ENCODE measurements at places on chromosomes 5 and 9. TPM values are rescaled to one million over a fixed set of nuclear protein-coding genes. Genes with fewer than 3 reads are reported as not detected.

The SSNA1 gene
- 40.3 TPM for polyA plus RNA-seq

The CMBL gene
- polyA plus RNA-seq: 70.6 TPM

DNA sequence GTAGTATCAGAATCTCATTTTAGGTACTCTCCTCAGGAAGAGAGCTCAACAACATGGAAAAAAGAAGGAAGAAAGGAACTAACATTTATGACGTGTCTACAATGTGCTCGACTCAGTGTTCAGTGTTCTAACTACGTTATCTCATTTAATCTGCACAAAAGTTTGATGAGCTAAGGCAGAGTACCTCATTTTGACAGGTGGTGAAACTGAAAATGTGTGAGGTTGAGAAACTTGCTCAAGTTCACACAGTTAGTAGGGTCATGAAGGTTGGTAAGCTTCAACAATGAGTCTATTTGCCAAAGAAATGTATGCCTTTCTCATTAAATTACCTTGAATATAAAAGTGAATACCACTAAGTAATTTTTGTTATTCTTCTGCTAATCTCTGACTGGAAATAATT is 165.1 kb downstream of the CAAP1 start:
- DNase-seq: no peak

The NTNG2 gene
- polyA plus RNA-seq: 0.54 TPM

- DNase-seq: no peak
Observed at GRCh38 chr5:115577741-115578140, 24.5 kb downstream of the TICAM2 start.

DNA sequence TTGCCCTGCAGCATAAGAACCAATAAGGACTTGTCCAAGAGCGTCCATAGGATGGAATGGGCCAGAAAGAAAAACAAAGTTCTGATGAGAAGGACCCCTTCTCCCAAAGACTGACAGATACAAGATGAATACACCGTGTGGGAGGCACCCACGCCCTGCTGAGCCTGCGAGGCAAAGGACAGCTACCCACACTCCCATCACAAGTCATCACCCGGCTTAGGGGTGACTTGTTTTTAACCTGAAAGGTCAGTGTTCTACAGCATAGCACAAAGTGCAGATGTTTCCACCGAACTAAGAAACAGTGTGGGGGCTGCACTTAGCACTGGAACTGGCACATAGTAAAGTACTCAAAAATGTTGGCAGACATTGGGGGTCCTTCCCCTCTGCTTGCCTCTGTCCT is 13.9 kb downstream of the TNIP1 start:
- DNase-seq: no peak

The C5 gene
- polyA plus RNA-seq: 10.4 TPM

- DNase-seq: peak; percentile 81
Observed at GRCh38 chr9:93827545-93828330, 127.4 kb downstream of the BARX1 start.

- no peak for DNase-seq
Observed at GRCh38 chr9:135574943-135575342, 13.4 kb downstream of the PAEP start.

The SLC34A3 gene
- polyA plus RNA-seq: 0.29 TPM

DNA sequence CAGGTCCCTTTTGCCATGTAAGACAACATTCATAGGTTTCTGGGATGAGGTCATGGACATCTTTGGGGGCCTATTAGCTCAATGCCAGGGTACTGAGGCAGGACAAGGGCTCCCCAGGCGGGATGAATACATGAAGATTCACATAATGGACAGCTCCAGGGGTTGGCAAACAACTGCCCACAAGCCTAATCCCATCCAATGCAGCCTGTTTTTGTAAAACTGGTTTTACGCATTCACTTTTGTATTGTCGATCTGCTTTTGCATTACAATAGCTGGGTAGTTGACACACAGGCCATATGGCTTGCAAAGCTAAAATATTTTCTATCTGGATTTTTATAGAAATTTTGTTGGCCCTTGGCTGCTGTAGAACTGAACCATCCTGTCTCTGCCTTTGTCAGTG is 248.5 kb upstream of the PANK3 start:
- no peak for DNase-seq

DNA sequence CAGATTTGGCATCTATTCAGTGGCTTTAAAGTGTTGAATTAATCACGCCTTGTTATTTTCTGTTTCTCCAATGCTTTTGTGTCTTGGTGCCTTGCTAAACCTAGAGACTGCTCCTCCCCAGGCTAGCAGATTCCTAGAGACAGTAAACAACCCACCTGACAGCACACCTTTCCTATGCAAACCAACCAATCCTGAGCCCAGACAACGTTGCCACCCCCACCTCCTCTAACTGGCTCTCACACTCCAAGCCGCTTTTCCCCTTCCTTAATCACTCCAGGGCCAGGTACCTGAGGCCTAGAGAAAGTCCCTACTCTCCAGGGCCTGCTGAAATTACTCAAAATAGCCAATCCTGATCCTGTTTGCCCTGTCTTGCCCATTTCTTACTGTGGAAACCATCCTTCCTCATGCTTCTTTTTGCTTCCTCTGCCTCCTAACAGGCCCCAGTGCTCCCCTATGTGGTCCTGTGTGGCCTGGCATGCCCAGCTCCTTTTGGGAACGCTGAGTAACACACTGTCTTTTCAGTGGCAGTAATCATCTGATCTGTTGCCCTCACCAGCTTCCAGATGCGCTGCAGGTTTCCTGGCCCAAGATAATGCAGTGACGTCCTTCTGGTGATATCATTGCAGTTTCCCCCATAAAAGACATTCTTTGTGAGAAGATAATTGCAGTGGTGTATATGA is 53.4 kb downstream of the GAS1 start:
- DNase-seq: no peak

DNA sequence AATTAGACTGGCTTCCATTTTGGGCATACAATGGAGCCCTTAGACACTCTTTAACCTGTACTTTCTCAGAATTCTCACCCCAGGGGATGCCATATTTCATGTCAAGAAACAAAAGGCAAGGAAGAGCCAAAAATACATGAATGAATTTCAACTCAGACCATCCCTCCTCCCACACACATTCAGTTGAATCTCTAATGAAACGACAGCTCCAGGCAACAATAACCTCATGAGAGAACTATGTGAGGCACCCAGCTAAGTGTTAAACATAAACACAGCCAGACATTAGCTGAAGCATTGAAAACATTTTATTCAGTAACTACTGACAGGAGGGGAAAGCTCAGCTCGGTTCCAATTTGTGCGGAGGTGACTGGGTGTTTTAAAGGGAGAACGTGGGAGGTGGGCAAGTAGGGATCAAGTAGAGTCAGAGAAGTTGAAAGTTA is 1359.1 kb upstream of the CDH9 start:
- no peak for DNase-seq

DNA sequence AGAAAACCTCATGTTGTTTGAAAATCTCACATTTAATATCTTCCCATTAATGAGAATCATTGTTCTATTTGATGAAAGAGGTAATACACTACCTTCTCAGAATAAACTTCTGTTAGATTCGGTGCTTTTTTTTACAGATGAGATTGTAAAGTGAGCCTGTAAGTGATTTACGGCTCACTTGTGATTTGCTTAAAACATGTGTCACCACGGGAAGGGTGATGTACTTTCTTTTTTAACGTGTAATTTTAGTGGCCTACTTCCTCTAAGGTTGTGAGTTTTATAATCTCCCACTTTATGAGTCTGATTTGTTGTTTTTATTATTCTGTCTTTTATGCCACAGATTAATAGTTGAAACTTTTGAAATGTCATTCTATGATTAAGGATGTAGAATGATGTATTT is 15.9 kb downstream of the ANXA1 start:
- DNase-seq: no peak

The CCIN gene
- 0.55 TPM for polyA plus RNA-seq

DNA sequence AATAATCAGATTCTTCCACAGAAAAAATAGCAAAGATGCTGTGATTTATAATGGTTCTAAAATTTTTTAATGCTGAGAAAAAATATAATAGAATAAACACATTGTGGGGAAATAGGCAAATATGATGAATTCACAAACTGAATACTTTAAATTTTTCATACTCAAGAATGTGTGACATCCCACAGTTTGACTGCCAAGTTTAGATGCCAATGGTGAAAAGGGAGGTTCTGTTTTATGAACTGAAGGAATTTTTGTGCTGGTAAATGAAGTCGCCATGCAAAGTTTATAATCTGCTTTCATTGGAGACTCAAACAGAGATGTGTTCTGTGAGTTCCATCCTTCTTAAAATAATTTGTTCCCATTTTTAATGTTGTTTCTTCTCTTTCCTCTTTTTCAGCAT is 367.5 kb upstream of the ADAMTS16 start:
- DNase-seq: no peak

The LRRC19 gene
- polyA plus RNA-seq: 0.10 TPM

- DNase-seq: no peak
Observed at GRCh38 chr5:59424515-59424914, 469.0 kb downstream of the PDE4D start.

DNA sequence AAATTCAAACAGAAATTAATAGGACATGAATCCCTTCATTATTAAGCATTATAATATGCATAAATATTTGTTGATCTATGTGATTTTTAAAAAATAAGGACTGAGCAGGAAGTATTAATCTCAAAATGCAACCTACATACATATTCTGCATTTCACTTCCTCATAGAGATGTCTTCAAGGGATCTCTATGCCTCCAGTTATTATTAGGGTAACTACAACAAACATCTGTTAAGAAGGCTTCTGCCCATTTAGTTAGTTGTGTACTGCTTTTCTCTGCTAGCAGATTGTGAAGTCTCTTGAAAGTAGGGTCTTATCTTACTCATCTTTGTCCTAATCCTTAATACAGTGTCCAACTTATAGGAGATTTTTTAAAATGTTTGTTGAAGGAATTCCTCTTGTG is 414.1 kb downstream of the ACTL7B start:
- no peak for DNase-seq

- DNase-seq: no peak
Observed at GRCh38 chr5:33827018-33827707, 64.6 kb downstream of the ADAMTS12 start.

The CEL gene
- 2.2 TPM for polyA plus RNA-seq

DNA sequence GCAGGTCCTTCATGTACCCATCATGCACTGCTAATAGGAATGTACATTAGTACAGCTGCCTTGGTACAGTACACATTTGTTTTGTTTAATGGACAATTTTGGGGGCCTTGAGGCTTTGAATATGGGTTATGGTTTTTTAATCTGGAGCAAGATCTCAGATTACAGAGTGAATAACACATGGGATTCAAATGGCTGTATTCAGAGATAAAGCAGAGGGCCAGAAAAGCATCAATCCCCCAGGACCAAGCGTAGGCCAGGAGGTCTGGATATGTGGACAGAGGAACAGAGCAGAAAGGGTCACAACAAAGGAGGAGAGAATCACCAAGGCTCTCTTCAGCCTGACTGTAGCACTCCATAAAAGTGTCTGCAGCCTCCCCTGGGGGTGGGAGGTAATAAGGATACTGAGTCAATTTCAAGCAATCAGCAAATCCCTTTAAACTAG is 47.7 kb upstream of the STK32A start:
- no peak for DNase-seq

The PDE6A gene
- polyA plus RNA-seq: 0.03 TPM

The RGP1 gene
- polyA plus RNA-seq: 18.2 TPM

The FBXL17 gene
- 21.0 TPM for polyA plus RNA-seq

- DNase-seq: no peak
Observed at GRCh38 chr5:153130296-153130695, 360.2 kb upstream of the GRIA1 start.

DNA sequence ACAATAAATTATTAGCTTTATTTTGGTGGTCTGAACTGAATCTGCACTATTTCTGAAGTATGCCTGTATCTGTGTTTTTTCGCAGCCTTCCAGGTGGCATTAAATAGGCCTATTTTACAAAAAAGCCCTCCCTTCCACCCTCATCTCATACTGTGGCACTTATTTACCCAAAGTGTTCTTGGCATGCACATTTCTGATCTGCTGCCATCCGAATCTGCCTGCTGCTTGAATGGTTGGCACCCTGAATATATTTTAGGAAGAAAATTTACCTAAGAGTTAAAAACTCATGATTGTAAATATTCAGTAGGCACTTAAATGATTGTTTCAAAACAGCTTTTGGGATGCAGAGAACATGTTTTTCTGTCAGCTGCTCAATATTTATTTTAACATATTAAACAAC is 150.1 kb downstream of the SLC28A3 start:
- DNase-seq: no peak

DNA sequence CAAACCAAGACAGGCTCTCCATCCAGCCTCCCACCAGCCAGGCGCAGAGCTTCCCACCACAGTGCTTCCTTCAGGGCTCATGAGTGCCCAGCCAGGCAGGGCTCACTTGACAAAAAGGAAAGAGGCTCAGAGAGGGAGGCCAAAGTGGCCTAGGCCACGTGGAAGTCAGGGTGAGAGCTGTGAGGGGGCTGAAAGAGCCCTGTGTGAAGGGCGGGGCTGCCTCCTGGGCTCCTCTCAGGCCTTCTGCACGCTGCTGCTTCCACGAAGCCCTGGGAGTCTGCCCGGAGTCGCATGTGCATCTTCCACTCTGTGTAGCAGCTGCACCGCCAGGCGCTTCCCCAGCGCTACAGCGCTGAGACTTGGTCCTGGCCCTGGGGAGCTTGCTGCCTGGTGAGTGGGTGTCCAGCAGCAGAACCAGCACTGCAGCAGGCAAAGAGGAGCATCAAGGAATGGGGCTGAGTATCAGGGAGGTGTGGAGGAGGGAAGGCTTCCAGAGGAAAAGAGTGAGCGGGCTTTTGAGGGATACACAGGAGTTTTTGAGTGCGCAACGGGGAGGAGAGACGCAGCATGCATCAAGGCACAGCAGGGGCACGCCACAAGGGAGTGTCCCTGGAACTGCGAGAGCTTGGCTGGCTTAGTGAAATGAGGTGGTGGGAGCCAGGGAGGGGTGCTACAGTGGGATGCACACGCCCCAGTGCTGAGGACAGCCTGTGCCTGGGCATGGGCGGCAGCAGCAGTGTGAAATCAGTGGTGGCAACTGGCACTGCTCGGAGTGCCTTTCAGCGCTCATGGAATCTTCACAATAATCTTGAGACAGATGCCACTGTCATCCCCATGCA is 178.0 kb downstream of the GAPVD1 start:
- DNase-seq: no peak

DNA sequence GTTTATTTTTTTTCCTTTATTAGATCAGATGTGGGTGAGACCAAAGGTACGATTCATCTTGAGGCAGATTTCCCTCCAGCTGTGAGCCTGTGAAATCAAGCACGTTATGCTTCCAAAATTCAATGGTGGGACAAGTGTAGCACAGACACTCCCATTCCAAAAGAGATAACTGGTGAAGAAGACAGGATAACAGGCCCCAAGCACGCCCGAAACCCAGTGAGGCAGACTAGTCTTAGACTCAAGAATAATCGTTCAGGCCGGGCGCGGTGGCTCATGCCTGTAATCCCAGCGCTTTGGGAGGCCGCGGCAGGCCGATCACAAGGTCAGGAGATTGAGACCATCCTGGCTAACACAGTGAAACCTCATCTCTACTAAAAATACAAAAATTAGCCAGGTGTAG is 36.8 kb upstream of the COL5A1 start:
- DNase-seq: no peak

DNA sequence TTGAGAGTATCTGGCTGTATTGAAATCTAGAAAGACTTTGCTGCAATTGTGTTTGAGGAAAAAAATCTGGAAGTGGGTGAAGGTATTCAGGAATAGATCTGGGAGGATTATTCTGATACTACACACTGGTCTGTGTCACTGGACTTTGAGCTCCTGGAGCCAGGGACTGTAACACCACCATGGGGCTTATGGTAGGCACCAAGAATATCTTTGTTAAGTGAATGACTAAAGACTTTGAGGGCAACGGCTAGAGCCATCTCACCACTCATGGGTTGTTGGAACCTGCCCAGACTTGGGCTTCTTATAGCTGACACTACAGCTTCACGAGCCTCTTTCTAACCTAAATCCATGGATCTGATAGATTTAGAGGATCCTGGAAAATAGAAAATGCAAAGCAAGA is 10.2 kb downstream of the NFX1 start:
- DNase-seq: no peak

The NOXA1 gene
- polyA plus RNA-seq: 1.1 TPM

GRCh38 chr5:50666261-50667022 is at the start of gene PARP8:
Gene PARP8, plus strand, starts transcription at chr5:50666637. Its CDS starts 459 bp downstream, at chr5:50667096.
- DNase-seq: peak; percentile 56
